ENCODE measurements at places on chromosomes 4 and X. TPM values are rescaled to one million over a fixed set of nuclear protein-coding genes. Genes with fewer than 3 reads are reported as not detected.

- no peak for DNase-seq
Measured at GRCh38 chr4:86483773-86484172, 110.3 kb upstream of the PTPN13 start.

The SLC9A7 gene
- total RNA-seq: 59.6 TPM

GRCh38 chr4:81504112-81505003 is 32.7 kb upstream of the RASGEF1B start:
- no peak for DNase-seq

The XAGE1A gene
- not detected for total RNA-seq

GRCh38 chrX:124256629-124257380 is 75.7 kb upstream of the TEX13D start:
- DNase-seq: no peak

The HEPH gene
- total RNA-seq: not detected

GRCh38 chr4:56226579-56226978 is 160.7 kb downstream of the AASDH start:
- DNase-seq: no peak

The COX7B2 gene
- not detected for total RNA-seq

DNA sequence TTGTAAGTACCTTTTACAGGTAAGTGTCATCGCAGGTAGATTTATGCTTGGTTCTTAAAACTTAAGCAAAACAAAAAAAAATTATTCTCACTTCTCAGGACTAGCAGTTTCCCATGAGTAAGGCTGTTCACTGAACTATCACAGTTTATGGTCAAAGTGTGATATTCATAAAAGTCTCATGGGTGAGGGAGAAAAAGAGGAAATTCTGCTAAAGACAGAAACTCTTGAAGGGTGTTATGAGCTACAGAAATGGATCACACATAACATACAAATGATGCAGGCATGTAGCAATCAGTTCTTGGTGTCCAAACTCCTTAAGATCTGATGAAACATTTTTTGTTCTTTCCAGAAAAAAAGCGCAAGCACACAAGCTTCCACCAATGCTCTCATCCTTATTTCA is 8.5 kb downstream of the RAB9A start:
- peak; percentile 16 for DNase-seq

The POU3F4 gene
- total RNA-seq: not detected

The FREM3 gene
- not detected for total RNA-seq

DNA sequence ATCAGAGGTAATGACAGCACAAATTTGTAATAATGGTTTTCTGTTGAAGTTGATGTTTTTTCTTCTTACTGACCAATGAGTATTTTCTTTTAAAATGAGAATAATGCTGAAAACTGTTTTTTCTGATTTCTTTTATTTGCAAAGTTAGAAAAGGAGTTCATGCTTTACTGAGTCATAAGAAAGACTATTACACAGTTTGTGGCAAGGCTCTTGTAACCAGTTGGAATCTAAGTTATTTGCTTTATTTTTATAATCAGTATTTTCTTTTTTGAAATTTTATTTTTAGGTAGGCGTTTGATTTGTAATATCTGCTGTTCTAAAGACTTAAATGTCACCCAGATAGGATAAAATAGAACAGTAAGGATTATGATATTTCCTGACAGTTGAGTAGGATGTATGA is 25.5 kb downstream of the ANAPC4 start:
- DNase-seq: no peak

The DRD5 gene
- not detected for total RNA-seq

GRCh38 chr4:168076989-168077725 is 15.2 kb upstream of the ANXA10 start:
- DNase-seq: peak; percentile 52

GRCh38 chr4:41009411-41009810 is 204.9 kb downstream of the APBB2 start:
- no peak for DNase-seq

The RBM41 gene
- total RNA-seq: 17.8 TPM

- no peak for DNase-seq
Measured at GRCh38 chr4:47814618-47815295, 23.1 kb downstream of the CORIN start.

The SCML1 gene
- not detected for total RNA-seq

The PSAPL1 gene
- total RNA-seq: not detected

GRCh38 chr4:160319868-160320260 is 1217.0 kb downstream of the RAPGEF2 start:
- DNase-seq: no peak

The RHOXF2 gene
- total RNA-seq: not detected

DNA sequence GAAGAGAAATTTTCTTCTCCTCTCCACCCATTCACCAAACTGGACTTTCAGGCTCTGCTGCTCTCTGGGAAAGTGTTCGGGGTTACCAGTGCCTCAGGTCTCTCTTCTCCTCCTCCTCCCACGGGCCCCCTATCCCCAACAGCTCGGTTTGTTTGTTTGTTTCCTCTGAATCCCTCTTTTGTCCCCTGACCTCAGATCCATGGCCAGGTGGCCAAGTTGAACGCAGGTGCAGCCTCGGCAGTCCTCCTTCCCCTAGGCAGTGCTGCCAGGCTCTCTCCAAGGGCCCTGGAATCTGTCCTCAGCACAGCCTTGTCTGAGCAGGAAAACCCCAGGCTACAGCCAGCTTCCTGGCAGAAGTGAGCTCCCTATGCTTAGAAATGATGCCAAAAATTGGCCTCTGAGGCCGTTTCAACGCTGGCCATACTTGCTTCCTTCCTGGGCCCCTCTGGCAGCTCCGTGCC is 60.0 kb downstream of the FHDC1 start:
- no peak for DNase-seq

The ACE2 gene
- not detected for total RNA-seq

DNA sequence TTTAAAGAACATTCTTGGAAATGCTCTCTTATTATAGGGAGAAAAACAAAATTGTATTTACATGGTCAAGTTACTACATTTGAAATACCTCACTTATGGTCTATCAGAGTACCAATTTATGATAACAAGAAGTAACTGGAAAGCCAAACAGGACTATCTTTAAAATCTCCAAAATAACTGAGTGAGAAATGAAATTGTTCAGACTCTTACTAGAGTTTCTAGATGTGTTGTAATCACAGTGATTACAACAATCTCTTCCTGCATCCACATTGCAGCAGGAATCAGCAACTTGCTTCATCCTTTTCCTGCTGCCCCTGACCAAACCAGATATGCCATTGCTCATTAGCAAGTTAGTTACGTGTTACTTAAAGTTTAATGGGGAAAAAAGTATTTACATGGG is 245.2 kb upstream of the SMIM31 start:
- DNase-seq: no peak

DNA sequence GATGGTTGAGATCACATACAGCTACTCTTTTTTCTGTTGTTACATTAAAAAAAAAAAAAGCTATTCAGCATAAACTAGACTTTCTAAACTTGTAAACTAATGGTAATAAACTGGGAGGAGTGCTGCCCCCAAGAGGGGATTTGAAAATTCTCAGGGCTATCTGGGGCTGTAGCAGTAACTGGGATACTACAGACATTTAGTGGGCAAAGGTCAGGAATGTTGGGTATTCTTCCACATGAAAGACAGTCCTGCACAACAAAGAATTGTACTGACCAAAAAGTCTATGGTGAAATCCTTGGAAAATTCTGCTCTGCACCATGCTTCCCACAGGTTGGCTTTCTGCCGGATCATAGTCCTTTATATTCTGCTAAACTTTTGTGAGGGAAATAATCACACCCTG is 232.6 kb upstream of the BOD1L1 start:
- DNase-seq: no peak

- DNase-seq: no peak
Measured at GRCh38 chr4:107155366-107155765, 119.3 kb upstream of the DKK2 start.
